ENCODE measurements at places on chromosomes 11 and 22.
A peak's percentile ranks its signal among the peaks of the same experiment; 100 is the strongest.

- no peak for DNase-seq
These were observed 29.8 kb downstream of the LMO1 start for GRCh38 chr11:8233691-8234424.

GRCh38 chr11:10808235-10808552, 532 bp downstream of the EIF4G2 start:
- DNase-seq = no peak

DNA sequence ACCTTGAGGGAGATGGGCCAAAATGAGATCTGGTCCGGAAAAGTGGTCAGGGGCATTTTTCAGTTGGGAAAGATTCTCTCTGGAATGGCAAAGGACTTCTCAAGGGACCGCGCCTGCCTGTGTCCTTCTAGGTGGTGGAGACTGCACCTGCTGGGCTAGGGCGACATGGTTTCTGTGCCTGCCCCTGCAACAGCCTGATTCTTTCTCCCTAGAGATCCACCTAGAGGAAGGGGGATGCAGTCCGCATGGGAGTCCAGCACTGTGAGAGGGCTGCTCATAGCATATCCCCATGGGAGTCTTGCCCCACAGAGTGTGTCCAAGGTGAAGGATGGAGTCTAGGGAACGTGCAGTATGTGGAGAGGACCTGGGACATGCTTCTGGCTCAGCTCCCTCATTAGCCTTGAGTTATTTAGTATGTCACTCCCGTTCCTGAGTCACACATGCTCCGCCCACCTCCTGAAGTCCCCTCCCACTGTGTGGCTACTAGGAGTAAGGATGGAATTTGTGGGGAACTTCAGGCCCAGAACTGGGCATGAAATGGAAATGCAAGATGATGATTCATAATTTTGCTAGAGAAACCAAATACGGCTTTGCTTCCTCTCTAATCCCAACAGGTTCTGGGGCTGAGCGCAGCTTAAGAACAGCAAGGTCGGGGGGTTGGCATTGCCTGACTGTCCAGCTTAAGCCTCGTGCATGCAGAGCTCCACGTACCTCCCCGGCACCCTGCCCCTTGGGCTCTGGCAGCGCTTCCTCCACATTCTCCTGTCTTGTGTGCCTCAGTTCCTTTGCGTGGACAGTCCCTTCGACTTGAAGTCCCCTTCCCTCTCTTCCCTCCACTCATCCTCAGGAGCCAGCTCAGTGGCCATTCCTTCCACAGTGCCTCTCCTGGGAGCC, 35.0 kb downstream of the GRIK4 start:
- DNase-seq = no peak

GRCh38 chr11:74682731-74683278, 48.4 kb downstream of the CHRDL2 start:
- no peak for DNase-seq

GRCh38 chr11:76279038-76279437, 72.7 kb upstream of the WNT11 start:
- DNase-seq = no peak

DNA sequence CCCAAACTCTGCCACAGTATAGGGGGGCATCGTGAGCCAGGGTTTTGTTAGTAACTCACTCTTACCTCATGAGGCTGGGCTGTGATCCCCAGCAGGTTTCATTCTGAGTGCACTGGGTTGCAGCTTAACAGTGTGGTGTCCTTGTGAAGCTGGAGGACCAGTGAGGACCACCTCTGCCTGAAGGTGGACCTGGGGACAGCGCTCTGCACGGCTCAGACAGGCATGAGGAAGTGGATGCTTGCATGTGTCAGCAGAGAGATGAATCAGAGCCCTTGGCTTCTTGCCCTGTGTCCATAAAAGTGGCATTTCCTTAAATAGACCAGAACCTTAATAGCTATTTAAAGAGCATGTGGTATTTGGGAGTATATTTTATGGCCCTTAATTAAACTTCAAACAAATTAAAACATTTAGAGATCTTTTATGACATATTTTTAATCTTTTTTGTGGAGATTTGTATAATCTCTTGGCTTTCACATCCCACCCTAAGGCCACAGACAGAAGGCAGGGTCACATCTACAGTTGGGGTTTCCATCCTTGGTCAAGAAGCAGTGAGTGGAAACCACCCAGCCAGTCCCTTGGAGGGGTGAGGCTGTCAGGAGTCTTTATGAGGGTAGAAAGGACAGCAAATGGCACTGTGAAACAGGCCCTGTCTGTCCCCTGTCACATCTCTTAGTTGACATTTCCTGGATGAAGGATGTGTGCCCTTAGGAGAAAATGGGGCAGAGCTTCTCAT, 24.8 kb upstream of the ADORA2A start:
- DNase-seq = no peak

- no peak for DNase-seq
These were observed 3.6 kb downstream of the LRFN4 start for GRCh38 chr11:66860449-66860831.

GRCh38 chr11:1837171-1838076, 1.4 kb upstream of the TNNI2 start:
- peak; percentile 87 for DNase-seq

DNA sequence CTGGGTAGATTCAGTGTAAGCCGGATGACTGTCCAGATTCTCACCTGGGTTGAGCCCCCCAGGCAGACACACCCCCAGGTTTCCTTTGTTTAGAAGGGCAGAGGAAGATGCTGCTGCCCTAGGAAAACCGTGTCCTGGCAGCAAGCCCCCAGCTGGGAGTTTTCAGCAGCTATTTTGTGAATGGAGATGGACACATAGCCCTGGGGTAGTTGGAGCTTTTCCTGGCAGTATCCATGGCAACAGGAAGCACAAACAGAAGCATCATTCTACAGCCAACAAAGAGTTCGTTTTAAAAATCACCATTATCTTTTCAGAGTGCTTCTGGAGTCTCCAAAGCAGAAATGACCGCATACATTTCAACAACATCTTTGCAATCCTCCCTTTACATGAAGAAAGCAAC, 245.5 kb downstream of the BRD1 start:
- no peak for DNase-seq

- no peak for DNase-seq
These were observed 41.1 kb downstream of the LIF start for GRCh38 chr22:30205281-30206115.

All from activated CD4-positive, alpha-beta T cell treated with anti-CD3 and anti-CD28 coated beads, Interleukin-2, amount 10 ng/mL, durations not matched to agents 7 days and 5 days (primary cell).